ENCODE measurements at places on chromosomes 2 and 18.

GRCh38 chr2:74576863-74577229, 22.3 kb downstream of the DOK1 start:
- H3K4me3 ChIP-seq, result no peak overlapping the region
- H3K4me1 ChIP-seq, result no peaks in the 10 kb centered on the region
- no peak for DNase-seq

GRCh38 chr2:21358976-21359375, 235.2 kb downstream of the TDRD15 start:
- H3K27me3 ChIP-seq, result no peaks in the 10 kb centered on the region
- DNase-seq, result no peak
- no peak overlapping the region for H3K27ac ChIP-seq
- no peak overlapping the region for H3K4me3 ChIP-seq
- H3K4me1 ChIP-seq, result no peaks in the 10 kb centered on the region
- no peaks in the 10 kb centered on the region for H3K36me3 ChIP-seq

DNA sequence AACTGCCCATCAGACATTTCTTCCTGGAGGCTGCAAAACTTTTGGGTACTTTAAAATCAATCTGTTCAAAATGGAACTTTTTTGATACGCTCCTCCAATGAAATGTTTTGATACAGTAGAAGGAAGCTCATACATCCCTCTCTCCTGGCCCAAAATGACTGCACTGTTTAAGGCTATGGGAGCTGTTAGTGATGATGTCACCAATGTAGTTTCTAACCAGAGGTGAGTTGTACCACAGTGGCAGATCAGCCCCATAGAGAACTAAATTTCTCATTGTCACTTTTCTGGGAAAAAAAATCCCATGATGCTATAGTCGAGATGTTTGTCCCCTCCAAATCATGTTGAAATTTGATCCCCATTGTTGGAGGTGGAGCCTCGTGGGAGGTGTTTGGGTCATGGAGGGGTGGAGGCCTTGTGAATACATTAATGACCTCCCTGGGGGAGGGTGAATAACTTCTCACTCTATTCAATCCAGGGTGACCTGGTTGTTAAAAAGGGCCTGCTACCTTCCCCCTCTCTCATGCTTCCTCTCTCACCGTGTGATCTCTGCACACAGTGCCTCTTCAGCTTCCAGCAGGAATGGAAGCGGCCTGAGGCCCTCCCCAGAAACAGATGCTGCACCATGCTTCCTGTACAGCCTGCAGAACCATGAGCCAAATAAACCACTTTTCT, 117.4 kb upstream of the NPAS2 start:
- no peaks in the 10 kb centered on the region for H3K4me1 ChIP-seq
- no peaks in the 10 kb centered on the region for H3K27me3 ChIP-seq
- no peaks in the 10 kb centered on the region for H3K36me3 ChIP-seq
- no peak for DNase-seq
- H3K27ac ChIP-seq, result no peak overlapping the region
- no peak overlapping the region for H3K4me3 ChIP-seq

DNA sequence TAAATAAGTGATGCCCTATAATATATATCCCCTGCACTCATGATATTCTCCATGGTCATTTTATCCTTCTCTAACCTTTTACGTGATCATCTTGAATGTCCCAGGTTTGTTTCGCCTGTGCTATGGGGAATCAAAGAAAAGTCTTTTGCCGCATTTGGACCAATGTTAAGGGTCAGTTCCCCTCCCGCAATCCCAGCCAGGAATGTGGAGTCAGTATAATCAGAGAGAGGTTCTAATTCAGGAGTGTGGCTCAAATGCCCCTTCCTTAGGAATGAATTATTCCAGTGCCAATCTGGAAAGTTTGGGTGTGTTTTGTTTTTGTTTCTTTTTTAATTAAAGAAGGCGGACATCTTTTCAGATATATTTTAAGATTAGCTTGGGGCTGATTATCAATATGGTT, 41.8 kb downstream of the PMS1 start:
- H3K4me3 ChIP-seq, result no peak overlapping the region
- no peaks in the 10 kb centered on the region for H3K4me1 ChIP-seq
- DNase-seq, result no peak
- H3K27me3 ChIP-seq, result no peaks in the 10 kb centered on the region

DNA sequence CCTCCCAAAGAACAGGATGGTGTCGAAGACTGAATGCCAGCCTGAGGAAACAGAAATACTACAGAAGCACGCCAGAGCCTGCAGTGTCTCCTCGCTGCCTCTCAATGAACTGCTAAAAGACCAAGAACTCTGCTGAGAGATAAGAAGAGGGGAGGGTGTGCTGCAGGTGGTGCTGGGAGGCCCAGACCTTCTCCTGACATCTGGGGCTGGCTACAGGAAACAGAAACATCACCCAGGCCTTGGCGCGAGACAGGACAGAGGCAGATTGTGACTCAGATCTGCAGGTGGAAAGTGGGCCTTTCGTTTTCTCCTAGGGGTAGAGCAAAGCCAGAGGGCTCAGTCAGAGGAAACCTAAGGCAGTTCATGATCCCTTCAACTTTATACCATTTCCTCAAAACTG, 250.3 kb upstream of the TCF4 start:
- no peak overlapping the region for H3K27ac ChIP-seq
- no peak overlapping the region for H3K4me3 ChIP-seq
- H3K36me3 ChIP-seq, result no peaks in the 10 kb centered on the region
- H3K27me3 ChIP-seq, result no peaks in the 10 kb centered on the region
- DNase-seq, result no peak

- H3K27ac ChIP-seq, result no peak overlapping the region
- H3K4me1 ChIP-seq, result peaks cover 11% of the 10 kb centered on the region
- no peaks in the 10 kb centered on the region for H3K36me3 ChIP-seq
- H3K4me3 ChIP-seq, result no peak overlapping the region
These were observed 160.6 kb downstream of the METTL4 start for GRCh38 chr18:2410688-2411087.

- peaks cover 7% of the 10 kb centered on the region for H3K4me1 ChIP-seq
- DNase-seq, result peak; percentile 55
- no peaks in the 10 kb centered on the region for H3K36me3 ChIP-seq
These were observed 54.3 kb downstream of the RAB10 start for GRCh38 chr2:26088038-26088643.

- peaks cover 35% of the 10 kb centered on the region for H3K27me3 ChIP-seq
- H3K36me3 ChIP-seq, result no peaks in the 10 kb centered on the region
- no peak overlapping the region for H3K27ac ChIP-seq
- DNase-seq, result no peak
These were observed 308.7 kb downstream of the LRATD1 start for GRCh38 chr2:14941151-14941631.

GRCh38 chr2:221450280-221450679, 121.8 kb downstream of the EPHA4 start:
- H3K4me1 ChIP-seq, result peaks cover 5% of the 10 kb centered on the region
- no peak overlapping the region for H3K4me3 ChIP-seq
- no peak for DNase-seq
- no peaks in the 10 kb centered on the region for H3K27me3 ChIP-seq
- H3K36me3 ChIP-seq, result no peaks in the 10 kb centered on the region
- no peak overlapping the region for H3K27ac ChIP-seq

DNA sequence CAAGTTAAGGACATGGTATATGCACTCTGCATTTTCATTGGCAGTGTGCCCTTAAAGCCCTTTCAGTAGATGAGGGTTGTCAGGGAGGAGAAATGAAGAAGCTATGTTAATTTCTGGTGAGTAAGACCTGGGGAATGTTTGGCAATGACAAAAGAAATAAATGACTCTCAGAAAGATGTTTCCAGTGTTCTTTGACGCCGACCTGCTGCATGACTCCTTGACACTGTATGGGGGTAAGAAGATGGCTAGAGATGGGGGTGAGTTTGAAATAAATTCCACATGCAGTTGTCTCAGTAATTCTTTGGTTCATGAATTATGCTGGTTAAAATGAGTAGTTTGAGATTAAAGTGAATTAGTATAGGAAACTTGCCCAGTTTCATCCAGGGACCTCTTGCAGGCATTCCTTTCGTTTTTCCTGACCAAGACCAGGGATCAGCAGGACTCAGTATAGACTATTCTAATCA, 5.9 kb downstream of the CCDC121 start:
- peaks cover 13% of the 10 kb centered on the region for H3K4me1 ChIP-seq
- no peak overlapping the region for H3K27ac ChIP-seq
- peak; percentile 80 for DNase-seq
- H3K4me3 ChIP-seq, result no peak overlapping the region
- H3K27me3 ChIP-seq, result no peaks in the 10 kb centered on the region

DNA sequence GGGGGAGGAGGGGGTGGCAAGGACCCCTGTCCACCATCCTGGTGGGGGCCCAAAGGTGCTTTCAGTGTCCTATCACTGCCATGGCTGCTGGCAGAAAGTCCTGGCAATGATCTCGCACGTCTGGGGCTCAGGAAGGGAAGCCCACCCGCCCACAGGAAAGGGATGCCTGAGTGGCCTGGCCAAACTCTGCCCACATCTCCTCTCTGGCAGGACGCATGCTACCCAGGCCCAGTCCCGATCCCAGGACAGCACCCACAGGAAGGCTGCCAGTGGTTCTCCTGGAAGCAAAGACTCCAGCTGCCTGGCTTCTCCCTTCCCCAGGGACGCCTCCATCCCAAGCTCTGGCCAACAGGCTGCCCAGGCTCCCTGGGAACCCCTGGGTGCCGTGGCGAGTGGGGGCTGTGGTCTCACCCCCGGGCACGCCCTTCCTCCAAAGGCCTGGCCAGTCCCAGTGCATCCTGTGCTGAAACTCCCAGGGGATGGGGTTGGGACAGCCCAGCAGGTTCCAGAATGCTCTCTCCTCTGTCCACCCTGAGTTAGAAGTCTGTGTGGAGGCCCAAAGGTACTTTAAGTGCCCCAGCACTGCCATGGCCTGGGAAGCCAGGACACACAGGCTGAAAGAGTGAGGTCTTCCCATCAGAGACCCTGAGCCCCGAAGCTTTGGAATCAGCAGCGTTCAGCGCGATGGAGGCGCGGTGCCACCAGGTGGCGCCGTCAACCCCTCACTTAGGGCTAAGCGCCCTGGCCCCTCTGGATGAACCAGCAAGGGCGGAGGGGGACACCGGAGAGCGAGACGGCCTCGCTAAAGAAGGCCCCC, 29.8 kb upstream of the TAF1B start:
- H3K4me3 ChIP-seq, result no peak overlapping the region
- no peaks in the 10 kb centered on the region for H3K27me3 ChIP-seq
- peak; percentile 74 for DNase-seq
- no peaks in the 10 kb centered on the region for H3K36me3 ChIP-seq
- no peak overlapping the region for H3K27ac ChIP-seq
